Stimulated activated CD8-positive, alpha-beta memory T cell treated with anti-CD3 and anti-CD28 coated beads, Interleukin-4, amount 100 ng/mL, for 4 hours (primary cell): ENCODE measurements at places on chromosomes 13 and 19.

- no peak for DNase-seq
Observed at GRCh38 chr13:73902296-73902695, 231.9 kb downstream of the KLF12 start.

DNA sequence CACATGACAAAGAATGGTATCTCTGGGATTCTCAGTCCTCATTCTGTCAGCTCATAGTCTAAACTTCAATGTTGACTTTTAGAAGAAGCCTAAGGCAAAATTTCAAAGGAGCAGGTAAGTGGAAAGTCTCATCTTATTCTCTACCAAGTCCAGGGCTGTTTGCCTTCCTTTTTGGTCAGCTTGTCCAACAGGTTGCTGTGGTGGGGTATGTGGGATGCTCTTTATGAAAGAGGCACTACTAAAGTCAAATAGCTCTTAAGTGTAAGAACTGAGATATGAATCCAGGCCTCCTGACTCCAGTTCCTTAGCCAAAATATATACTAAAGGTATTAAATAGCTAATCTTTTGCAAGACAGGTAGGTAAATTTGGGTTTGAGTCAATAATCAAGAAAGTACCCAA, 540.6 kb upstream of the SPRY2 start:
- DNase-seq, result no peak

- DNase-seq, result no peak
Observed at GRCh38 chr19:54030895-54031586, 32.7 kb downstream of the VSTM1 start.

- no peak for DNase-seq
Observed at GRCh38 chr13:39688699-39689405, 33.4 kb downstream of the COG6 start.

GRCh38 chr19:6068711-6069110, 41.6 kb downstream of the RFX2 start:
- DNase-seq, result no peak

DNA sequence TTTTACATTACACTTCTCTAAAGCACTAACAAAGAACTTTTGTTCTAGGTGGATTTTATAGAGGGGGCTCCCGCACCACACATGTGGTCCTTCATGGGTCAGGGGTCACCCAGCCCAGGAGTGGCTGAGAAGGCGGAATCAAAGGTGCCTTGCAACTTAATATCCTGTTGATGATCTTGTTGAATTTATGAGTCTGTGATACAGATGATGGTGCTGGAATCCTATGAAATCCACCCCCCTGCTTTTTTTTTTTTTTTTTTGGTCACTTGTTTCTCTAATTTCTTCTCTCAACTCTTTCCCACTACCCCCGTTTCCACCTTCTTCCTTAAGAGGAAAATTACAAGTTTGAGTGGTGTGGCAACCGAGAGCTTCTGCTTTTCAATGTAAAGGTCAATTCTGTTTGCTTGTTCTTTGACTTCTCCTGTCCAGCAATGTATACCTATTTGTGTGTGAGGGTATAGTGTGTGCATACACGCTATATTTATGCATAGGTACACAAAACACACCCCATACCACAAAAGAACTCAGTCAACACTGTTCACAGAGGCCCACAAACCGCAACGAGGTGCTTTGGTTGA, 4.2 kb upstream of the ZIC2 start:
- DNase-seq, result no peak

- no peak for DNase-seq
Observed at GRCh38 chr19:17209126-17210036, 5.8 kb upstream of the USE1 start.

DNA sequence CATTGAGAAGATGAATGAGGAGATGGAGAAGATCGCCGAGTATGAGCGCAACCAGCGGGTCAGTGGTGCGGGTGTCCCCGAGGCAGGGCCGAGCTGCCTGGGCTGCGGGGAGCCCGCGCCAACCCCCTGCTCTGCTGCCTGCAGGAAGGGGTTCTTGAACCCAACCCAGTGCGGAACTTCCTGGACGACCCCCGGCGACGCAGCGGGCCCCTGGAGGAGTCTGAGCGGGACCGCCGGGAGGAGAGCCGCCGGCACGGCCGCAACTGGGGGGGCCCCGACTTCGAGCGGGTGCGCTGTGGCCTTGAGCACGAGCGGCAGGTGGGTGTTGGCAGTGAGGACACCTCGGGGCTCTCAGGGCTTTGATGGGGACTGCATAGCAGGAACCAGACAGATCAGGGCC, 8.3 kb downstream of the CCDC9 start:
- DNase-seq, result no peak

GRCh38 chr13:51797664-51798488, 6.1 kb downstream of the DHRS12 start:
- DNase-seq, result peak; percentile 35

GRCh38 chr13:100600461-100600860, 11.9 kb upstream of the GGACT start:
- DNase-seq, result no peak

- no peak for DNase-seq
Observed at GRCh38 chr19:49492573-49493405, 3.4 kb upstream of the RPS11 start.

GRCh38 chr13:106042996-106043581, 492.4 kb downstream of the EFNB2 start:
- no peak for DNase-seq

- DNase-seq, result no peak
Observed at GRCh38 chr13:39129213-39129612, 91.0 kb downstream of the NHLRC3 start.

DNA sequence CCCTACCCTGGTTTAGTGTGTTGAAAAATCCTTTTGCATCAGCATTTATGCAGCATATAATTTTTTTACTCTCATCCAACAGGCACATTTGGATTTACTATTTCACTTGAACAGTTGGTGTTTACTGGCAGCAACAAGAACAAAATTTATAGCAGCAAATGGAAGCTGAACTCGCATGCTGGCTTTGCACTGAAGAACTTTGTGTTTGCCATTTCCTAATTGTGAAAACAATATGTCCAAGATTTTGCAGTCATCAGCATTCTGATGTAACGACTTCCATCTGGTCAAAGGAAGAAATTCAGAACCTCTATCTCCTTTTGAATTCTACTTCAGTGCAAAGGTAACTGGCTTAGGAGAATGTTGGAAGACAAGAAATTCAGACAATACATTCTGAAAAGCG, 131.0 kb downstream of the DLEU7 start:
- DNase-seq, result no peak

DNA sequence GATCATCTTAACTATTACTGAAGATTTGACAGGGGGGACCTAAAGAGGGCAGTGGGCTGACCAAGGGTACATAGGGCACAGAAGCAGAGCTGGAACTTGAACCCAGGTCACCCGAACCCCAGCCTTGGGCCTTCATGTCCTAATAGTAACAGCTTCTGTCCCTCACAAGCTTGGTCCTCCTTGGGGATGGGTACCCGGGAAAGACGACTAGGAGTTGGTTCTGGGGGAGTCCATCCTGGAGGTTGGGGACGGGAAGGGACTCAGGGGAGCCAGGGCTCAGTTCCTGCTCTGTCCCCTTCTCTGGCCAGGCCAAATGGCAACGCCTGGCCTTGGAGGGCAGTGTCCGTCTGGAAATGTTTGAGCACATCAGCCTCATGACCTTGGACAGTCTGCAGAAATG, 39.6 kb upstream of the CYP4F8 start:
- DNase-seq, result no peak

DNA sequence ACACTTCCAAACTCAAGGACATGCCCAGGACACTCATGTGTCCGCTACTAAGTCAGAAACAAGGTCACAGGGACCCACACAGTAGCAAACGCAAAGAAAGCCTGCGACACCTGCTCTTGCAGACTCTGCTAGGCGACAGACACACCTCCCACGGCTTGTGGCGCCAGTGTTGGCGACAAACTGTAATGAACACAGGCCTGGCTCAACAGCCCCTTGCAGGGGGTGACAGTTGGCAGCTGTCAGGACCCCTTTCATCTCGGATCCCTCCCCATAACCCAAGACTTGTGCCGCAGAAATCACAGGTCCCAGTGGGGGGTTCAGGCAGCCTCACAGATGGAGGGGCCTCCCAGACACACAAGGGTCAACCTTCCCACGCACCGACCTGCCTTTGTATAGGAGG, 364 bp downstream of the CKM start:
- DNase-seq, result no peak

- DNase-seq, result no peak
Observed at GRCh38 chr13:28420704-28421103, 74.2 kb downstream of the FLT1 start.
